ENCODE measurements at places on chromosomes 12 and 14. TPM values are rescaled to one million over a fixed set of nuclear protein-coding genes. Genes with fewer than 3 reads are reported as not detected.

- DNase-seq: no peak
Observed at GRCh38 chr14:23539248-23540140, 12.1 kb downstream of the ZFHX2 start.

- DNase-seq: no peak
Observed at GRCh38 chr12:22231836-22232235, 102.7 kb downstream of the ST8SIA1 start.

GRCh38 chr12:114030451-114030850, 64.3 kb upstream of the RBM19 start:
- no peak for DNase-seq

DNA sequence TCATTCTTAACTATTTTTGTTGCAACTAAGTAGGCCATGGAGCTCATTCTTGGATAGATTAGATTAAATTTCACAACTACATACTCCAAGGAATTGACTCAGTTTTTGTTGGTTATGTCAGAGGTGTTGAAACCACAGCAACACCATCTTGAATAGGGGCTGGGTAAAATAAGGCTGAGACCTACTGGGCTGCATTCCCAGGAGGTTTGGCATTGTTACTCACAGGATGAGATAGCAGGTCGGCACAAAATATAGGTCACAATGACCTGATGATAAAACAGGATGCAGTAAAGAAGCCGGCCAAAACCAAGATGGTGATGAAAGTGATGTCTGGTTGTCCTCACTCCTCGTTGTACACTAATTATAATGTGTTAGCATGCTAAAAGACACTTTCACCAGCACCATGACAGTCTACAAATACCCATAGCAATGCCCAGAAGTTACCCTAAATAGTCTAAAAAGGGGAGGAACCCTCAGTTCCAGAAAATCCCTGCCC, 20.9 kb downstream of the DMAC2L start:
- DNase-seq: no peak

- no peak for DNase-seq
Observed at GRCh38 chr12:5586201-5586600, 154.3 kb downstream of the NTF3 start.

- DNase-seq: no peak
Observed at GRCh38 chr12:51635346-51635745, 44.3 kb downstream of the SCN8A start.

Gene GALNT8
- polyA plus RNA-seq: 3.7 TPM

Gene ERP27
- polyA plus RNA-seq: 0.11 TPM

- no peak for DNase-seq
Observed at GRCh38 chr14:61332658-61333029, 11.3 kb downstream of the PRKCH start.

Measured in forelimb muscle (tissue), 1 donor.